ENCODE measurements at places on chromosomes 3 and 15.

- no peak for DNase-seq
Measured at GRCh38 chr3:184584464-184584891, 22.9 kb downstream of the EPHB3 start.

DNA sequence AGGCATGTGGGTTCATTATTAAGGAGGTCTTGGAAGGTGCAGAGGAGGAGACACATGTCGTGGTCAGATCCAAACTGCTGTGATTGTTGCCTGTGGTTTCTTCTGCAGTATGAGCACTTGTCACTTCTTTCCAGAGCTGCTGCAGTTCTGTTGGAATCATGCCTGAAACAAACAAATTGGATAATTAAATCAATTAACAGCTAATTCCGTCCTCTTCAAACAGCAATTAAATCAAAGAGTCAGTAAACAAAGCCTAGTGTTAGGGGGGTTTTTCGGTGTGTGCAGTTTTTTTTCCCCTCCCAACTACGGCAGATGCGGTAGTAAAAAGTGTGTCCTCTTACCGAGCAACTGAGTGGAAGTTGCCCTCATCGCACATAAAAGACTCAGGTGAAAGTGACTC is 542.2 kb downstream of the FOXP1 start:
- DNase-seq = no peak

DNA sequence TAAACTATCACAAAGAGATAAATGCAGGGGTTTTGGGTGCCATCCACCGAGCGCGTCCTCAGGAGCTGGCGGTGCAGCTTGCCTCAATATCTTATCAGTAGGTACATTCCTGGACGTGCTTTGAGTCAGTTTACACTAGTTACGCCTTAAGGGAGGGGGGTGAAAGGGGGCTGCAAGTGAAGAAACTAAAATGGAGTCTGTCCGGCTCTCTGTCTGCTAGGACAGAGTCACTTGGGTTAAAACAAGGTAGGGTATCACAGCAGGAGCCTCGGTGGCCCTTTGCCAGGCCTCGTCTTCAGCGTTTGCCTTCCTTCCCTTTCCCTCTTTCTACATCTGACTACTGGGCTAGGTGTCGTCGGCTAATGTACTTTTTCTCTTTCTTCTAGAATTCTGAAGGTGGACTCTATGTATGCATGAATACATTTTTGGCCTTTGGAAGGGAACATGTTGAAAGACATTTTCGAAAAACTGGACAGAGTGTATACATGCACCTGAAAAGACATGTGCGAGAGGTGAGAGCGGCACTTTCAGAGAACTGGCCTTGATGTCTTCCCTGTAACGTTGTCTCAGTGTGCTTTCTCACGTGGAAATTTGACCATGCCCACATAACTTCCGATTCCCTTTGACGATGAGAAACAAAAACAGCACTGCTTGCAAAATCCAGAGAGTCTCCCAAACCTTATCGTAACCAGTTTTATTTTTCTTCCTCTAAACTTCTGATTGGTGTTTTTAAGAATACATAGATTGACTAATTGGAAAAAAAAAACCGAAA is 28.8 kb downstream of the USP13 start:
- no peak for DNase-seq

DNA sequence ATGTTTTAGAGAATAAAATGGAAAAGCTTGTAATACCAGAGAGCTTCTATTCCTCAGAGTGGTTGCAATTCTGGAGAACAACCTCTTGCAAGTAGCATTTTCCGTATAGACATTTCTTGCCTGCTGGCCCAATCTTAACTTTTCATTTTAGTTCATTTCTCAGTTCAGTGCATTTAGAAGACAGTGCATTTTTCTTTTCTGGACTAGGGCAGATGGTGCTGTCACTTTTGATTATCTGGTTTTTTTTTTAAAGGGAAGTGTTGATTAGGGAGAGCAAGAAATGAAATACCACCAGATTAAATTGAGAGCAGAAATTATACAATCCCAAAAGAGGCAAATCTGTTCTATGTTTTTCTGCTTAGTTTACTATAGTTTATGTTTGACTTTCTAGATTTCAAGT is 172.7 kb downstream of the GHSR start:
- peak; percentile 23 for DNase-seq

DNA sequence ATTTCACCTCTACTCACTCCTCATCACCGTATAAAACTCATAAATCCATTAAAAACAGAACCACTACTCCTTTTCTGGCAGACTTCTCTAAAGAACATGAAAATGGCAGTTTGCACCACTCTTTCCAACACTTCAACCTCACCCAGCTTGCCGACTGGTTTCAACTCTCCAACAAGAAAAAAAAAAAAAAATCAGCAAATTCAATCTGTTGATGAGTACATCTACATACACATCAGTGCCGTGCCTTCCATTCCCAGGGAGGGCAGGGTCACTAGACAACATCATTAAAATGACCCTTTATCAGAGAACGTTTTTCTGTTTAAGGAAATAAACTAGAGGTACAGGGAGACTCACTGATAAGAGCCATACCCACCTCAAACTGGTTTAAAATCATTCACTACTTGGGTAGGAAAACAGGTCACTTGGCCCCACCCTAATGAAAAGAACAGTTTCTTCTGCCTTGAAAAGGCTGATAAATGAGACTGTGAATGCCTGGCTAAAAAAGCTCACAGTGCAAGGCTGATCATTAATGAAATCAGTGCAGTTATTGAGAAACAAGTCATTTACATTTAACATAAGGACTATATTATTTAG is 6.0 kb downstream of the ANXA2 start:
- no peak for DNase-seq

GRCh38 chr3:145698749-145699148 is 462.2 kb downstream of the PLOD2 start:
- no peak for DNase-seq

DNA sequence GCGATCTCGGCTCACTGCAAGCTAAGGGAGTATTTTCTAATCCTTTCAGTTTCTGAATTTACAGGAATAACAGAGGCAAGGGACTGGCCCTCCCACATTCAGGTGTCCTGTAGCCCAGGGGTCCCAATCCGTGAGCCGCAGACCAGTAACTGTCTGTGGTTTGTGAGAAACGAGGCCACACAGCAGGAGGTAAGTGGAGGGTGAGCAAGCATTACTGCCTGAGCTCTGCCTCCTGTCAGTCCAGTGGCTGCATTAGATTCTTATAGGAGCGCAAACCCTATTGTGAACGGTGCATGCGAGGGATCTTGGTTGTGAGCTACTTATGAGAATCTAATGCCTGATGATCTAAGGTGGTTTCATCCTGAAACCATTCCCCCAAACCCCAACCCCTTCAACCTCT is 5.0 kb upstream of the IL17RC start:
- no peak for DNase-seq

GRCh38 chr3:141239511-141240281 is 8.1 kb downstream of the PXYLP1 start:
- DNase-seq = no peak

DNA sequence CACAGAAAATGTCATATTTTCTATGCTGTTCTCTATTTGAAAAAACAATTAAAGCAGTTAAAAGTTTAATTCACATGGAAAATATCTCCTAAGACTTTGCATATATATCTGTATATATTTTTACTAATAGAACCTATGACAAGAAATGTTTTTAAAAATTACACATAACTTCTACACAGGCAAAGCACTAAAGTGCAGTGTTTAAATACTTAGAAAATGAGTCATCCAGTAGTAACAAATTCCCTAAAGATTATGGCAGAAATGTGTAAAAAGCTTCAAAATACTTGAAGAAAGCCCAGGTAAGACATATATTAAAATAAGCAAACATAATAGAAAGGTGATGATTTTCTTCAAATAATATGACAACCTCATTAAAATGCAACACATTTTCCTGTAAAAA is 236.6 kb downstream of the TBC1D5 start:
- DNase-seq = no peak

- DNase-seq = no peak
Measured at GRCh38 chr3:188085584-188086560, 68.1 kb upstream of the LPP start.

GRCh38 chr15:91694131-91694830 is 159.2 kb upstream of the SLCO3A1 start:
- DNase-seq = no peak

DNA sequence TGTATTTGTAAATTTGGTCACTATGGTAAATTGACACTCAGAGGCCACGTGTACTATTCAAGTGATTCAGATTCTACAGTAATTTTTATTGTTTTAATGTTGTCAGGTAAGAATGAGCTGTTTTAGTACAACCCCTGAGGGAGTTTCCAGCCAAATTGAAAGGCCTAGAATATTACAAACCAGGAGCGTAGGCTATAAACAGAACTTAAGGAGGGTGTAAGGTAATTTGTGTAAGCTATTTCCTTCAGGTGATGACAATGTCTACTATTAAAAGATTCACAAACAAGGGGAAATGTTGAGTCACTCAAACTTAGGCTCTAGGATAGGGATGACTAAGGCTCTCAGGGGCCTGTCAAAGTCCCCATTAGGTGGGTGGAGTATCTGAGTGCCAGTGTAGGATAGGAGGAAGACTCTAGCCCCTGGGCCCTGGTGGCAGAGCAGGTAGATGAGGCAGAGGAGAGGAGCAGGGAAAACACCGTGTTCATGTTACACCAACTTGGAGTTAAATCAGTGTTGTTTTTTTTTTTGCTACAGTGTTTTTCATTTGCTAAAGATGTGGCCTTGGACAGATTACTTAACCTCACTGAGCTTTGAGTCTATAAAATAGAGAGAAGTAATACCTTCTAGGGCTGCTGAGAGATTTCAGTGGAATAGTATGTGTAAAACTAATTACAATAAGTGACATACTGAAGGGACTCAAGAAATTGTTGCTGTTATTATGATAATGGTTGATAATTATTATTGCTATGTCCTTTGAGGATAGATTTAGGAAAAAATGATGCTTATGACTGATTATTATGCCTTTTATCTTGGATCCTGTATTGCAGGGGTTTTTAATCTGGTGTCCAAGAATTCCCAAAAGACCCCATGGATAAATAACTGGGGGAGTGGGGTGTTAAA is 10.3 kb downstream of the TM4SF1 start:
- DNase-seq = no peak

DNA sequence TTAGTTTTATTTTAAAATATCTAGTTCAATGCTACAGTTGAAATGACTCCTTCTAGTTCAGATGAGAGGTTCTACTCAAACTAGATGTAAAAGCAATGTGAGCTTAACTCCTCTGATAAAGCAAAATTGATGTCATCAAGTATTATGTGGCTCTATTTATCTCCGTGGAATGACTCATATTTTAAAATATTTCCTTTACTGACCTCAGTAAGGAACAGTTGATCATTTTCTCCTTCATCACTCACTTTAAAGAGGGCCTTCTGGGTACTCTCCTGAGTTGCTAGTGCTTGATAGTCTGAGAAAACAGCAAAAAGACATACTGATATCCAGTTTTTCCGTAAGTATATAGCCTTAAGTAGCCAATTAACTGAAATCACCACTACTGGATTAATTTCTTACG is 1099.3 kb downstream of the ROBO2 start:
- no peak for DNase-seq

- no peak for DNase-seq
Measured at GRCh38 chr3:158407844-158408517, 163.0 kb upstream of the MLF1 start.

DNA sequence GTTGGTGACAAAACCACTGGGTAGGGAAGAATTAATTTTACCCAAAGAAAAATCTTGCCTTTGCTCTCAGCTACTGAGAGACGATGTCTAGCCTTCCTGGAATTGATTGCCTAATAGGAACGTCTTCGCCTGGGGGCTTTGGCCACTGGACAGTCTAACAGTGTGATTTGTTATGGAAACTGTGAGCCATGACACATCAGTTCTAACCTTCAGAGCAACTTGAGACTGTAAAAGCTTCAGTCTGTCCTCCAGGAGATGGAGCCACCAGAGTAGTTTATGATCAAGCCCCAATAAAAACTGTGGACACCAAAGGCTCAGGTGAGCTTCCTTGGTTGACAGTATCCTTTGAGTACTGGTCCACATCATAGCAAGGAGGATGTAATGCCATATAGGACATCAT is 235.8 kb upstream of the TMCO5A start:
- DNase-seq = no peak

GRCh38 chr15:19984101-19984500 is 557.5 kb downstream of the GOLGA6L6 start:
- no peak for DNase-seq

- no peak for DNase-seq
Measured at GRCh38 chr3:80983753-80984152, 777.7 kb downstream of the GBE1 start.

DNA sequence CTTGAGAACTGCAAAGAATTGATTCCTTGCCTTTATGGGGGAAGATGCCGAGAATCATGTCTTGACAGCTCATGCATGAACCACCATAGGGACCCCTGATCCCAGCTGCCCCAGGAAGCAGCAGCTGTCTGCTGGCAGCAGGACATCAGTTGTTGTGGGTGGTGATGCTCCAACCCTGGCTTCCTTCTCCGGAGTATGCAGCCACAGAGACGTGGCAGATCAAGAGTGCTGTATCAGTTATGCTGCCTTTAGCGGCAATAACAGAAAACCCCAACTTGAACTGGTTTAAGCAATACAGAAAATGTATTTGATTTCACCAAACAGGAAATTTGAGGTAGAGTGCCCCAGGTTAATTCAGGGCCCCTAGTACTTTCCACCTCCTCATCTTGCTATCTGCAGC is 92.2 kb upstream of the TNFAIP8L3 start:
- DNase-seq = no peak

- DNase-seq = no peak
Measured at GRCh38 chr15:73887481-73887880, 14.1 kb downstream of the TBC1D21 start.

DNA sequence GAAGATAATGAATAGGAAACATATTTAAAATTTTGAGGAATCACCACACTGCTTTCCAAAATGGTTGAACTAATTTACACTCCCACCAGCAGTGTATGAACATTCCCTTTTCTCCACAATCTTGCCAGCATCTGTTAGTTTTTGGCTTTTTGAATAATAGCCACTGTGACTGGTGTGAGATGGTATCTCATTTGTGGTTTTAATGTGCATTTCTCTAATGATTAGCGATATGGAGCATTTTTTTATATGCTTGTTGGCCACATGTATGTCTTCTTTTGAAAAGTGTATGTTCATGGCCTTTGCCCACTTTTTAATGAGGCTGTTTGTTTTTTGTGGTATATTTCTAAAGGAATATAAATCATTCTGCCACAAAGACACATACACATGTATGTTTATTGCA is 166.3 kb downstream of the NECTIN3 start:
- no peak for DNase-seq

DNA sequence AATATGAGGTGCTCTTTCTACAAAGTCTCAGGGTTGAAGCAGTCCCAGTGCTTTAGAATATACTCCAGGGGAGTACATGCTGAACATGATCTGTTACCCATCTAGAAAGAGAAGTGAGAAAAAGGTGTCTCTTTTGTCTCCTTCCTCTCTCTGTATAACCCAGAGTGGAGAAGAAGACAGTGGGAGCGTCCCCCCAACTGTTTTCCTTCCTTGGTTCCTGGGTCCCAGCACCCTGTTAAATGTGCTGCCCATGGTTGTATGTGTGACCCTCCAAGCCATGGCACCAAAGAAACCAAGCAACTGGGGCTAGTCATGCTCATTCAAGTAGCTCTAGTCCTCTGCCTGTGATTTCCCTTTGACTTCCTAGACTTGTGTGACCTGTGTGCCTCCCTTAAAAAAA is 683.7 kb downstream of the TBL1XR1 start:
- no peak for DNase-seq
